ENCODE measurements at places on chromosomes 3 and 15.

GRCh38 chr3:42507761-42508335 lies 5.4 kb downstream of the VIPR1 start:
- no peak for DNase-seq

- no peak for DNase-seq
Observed at GRCh38 chr3:69058180-69058946, 6.2 kb upstream of the TMF1 start.

DNA sequence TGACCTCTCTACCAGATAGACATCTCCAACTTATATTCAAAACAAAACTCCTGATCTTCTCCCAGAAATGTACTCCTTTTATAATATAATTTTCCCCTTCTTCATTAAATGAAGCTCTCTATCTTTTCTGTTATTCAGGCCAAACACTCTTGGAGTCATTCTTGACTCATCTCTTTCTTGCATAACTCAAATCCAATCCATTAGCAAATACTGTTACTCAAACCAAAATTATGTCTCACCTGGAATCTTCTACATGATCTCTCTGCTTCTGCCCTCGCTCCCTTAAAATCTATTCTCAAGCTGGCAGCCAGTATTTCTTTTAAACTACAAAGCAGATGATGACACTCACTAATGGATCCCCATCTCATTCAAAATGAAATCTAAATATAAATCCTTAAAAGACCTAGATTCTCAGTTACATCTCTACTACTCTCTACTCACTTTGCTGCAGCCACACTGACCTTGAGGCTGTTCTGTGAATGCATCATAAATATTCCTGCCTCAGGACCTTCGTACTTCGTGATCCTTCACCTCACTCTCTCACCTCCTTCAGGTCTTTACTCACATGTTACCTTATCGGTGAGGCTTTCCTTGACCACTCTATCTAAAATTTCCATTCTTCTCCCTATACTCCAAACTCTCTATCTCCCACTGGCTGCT lies 160.9 kb downstream of the TBC1D5 start:
- no peak for DNase-seq

GRCh38 chr3:65314269-65314668 lies 626.5 kb upstream of the ADAMTS9 start:
- no peak for DNase-seq

DNA sequence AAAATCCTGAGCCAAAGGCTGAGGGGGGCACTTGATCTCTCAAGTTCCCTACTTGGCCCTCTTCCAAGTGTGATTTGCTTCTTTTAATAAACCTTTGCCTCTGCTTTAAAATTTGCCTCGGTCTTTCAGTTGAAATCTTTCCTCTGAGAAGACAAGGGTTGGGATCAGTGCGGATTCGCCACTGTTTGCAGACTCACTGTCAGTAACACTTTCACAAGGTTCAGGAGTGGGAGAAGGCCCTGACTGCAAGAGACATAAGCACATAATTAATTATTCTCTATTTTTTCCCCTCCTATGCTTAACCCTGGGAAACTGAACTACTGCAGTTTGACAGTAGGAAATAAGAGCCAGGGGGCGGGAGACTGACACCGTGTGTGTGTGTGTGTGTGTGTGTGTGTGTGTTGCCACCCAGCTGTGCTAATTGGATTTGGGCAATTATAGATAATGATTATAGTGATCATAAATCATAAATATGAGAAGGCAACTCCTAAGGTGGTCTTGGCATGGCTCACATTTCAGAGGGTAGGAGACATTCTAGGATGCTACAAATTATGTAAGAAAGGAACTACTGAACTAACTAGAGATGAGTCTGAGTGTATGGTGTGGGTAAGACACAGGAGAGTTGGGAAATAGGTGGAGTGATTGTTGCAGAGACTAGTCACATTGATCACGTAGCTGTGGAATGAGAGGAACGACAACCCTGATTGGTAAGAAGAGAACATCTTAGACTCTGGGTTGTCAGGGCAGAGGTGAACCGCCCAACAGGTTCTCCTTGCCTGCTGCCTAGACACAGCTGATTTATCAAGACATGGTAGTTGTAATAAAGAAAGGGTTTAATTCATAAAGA lies 5.5 kb upstream of the ZNF662 start:
- DNase-seq: peak; percentile 21

GRCh38 chr3:187678726-187679268 lies 8.6 kb upstream of the SST start:
- peak; percentile 9 for DNase-seq

- no peak for DNase-seq
Observed at GRCh38 chr3:71998995-71999673, 214.2 kb upstream of the PROK2 start.

DNA sequence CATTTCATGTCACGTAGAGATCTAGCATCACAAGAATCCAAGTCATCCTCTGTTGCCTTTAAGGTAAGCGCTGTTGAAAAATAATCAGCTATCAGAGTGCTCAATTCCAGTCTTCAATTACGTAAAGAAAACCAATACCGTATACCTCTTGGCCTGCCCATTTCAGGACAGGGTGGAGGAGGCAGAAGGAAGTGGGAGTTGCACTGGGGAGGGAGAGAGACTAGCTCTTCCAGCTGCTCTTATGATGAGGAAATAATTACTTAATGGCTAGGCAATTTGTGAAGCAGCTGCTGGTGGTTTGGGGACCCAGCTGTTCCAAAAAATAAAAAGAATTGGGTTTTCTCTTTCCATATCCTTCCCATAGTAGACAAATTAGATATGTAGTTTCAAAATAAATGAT lies 365.8 kb upstream of the MCTP2 start:
- peak; percentile 48 for DNase-seq

DNA sequence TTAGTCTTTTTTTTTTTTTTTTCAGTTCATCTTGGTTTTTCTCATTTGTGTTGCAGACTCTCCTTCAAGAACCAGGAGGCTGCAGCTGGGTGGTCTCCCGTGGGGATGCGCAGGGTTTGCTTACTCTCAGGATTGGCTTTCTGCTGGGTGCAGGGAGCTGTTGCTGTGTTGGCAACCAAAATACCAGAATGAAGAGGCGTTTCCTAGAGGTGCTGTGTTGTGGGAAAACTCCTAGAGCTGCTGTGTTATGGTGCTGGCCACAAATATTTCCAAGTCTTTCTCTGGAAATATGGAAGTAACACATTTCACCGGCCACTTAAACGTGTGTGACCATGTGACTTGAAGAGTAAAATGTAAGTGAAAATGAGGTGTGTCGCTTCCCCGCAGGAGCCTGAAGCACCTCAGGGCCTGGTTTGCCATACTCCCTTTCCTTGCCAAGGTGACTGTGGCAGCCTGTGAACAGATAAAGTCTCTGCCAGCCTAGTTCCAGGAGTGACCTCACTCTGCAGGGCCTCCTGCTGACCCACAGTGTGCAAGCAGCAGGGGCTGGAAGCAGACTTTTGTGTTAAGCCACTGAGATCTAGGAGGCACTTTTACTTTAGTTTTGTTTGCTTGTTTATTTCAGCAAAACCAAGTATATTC lies 258.9 kb downstream of the ADAMTS17 start:
- no peak for DNase-seq

DNA sequence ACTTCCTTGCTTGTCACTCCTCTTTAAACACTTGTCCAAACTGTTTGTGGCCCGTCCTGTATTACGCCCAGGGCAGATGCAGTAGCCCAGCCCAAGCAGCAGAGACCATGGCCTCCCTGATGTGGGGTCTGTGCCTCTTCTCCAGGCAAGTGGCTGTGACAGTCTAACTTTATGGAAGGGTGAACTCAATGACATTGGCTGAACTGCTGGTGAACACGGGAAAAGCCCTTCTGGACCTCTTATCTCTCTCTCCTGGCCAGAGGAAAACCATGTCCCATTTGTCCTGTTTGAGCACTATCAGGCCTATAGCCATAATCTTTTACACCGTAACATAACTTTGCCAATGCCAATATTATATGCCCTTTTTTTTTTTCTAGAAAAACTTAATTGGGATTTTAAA lies 67.6 kb downstream of the SMAD3 start:
- no peak for DNase-seq

GRCh38 chr3:175287361-175287963 lies 428.3 kb downstream of the NAALADL2 start:
- DNase-seq: no peak

DNA sequence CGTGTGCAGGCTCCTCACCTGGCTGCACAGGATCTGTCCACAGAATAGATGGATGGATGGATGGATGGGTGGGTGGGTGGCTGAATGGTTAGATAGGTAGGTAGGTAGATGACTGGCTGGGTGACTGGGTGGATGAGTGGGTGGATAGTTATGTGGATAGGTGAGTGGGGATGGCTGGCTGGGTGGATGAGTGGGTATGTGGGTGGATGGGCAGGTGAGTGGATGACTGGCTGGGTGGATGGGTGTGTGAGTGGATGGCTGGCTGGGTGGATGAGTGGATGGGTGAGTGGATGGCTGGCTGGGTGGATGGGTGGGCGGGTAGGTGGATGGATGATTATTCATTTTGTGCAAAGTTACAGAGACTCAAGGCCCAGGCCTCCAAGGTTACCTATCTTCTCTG lies 172.9 kb upstream of the CTDSPL start:
- no peak for DNase-seq

- DNase-seq: no peak
Observed at GRCh38 chr3:133884887-133885711, 10.6 kb downstream of the RAB6B start.

GRCh38 chr3:50380405-50381085 lies 21.2 kb upstream of the TMEM115 start:
- no peak for DNase-seq

DNA sequence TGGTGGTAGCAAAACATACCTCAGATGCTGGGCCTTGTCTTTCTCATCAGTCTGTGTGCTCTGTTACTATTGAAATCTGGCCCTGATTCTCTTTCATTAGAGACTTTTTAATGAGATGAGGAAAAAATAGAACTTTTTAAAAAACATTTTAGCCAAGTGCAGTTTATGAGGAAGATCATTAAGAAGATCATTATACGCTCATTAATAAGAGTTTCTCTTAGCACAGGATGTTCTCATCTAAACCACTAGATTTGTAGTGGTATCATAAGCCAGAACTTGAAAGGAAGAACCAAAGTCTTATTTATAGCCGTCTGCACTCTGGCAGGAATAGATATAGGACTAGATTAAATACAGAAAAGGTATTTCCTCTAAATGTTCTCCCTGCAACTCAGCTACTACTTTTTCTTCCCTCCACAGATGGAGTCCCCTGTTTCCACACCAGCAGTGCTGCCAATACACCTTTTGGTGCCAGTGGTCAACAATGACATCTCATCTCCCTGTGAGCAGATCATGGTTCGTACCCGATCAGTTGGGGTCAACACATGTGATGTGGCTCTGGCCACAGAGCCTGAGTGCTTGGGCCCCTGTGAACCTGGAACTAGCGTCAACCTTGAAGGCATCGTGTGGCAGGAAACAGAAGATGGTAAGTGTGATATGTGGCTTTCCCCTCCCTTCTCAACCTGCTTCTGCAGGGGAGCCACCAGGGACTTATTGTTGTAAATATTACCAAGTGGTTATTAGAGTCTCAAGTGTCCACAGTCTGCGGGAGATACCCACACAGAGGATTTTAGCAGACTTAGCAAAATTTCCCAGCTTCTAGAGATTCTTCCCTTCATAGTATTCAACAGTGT lies 152.8 kb downstream of the RBPMS2 start:
- DNase-seq: no peak

DNA sequence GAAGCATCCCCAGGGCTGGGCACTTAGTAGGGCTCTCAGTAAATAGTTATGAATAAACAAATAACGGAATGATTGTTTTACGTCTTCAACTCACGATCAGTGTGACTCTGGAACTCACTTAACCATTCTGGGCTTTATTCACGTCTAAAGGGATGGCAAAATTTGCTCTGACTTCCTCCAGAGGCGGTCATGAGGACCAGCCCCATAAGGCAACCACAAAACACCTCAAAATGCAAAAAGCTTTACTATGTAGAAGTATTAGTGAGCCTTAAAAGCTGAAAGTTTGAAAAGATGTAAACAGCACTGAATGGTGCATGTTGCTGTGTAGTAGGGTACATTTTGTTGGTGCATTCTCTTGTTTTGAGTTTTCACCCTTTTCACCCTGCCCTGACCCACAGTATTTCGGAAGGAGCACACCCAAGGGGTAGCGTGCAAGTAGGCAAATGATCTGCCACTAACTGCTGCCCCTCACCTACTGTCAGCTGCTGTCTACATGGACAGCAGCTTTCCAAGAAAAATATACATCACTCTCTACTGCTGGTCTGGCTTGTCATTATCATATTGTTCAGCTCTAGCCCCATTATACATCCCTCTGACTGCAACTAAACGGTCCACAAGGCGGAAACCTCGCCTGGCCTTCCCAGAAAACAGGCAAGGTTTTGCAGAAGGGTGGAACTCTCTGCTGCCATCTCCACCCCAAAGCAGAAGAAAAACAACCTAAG lies 308.5 kb upstream of the PROK2 start:
- no peak for DNase-seq

GRCh38 chr15:50234764-50235163 lies 30.8 kb downstream of the HDC start:
- DNase-seq: no peak

GRCh38 chr15:99504823-99505551 lies 60.8 kb upstream of the MEF2A start:
- peak; percentile 54 for DNase-seq

- no peak for DNase-seq
Observed at GRCh38 chr15:95277266-95277665, 1045.9 kb downstream of the MCTP2 start.

DNA sequence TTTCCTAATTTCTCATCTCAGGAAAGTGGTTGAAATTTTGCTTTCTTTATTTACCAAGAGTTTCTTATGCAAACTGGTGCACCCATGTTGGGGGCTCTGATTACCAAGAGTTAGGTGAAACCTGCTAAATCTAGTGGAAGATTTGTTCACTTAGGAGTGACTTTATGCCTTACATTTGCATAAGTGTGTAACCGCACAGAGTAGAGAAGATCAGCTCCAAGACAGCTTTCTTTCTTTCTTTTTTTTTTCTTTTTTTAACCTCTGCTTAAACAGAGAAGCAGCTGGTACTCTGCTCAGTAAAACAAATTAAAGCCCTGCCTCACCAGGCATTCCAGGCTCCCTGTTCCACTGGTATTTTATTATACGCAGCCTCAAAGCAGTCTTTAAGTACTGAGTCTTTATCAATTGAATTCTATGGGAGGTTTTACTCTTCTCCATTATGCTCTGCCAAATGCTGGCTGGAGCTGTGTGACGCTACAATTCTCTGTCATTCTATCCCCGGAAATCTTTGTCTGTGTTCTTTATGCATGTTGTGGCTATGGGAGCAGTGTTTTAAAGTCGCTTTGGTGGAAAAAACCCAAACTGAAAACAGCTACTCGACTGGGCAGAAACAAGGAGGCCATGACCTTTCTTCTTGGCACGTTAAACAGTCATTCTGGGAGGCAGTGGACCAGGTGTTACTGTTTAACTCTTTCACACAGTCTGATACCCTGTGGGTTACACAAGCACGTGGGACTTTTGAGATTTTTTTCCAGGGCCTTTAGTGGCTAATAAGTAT lies 55.2 kb upstream of the GBE1 start:
- no peak for DNase-seq

GRCh38 chr3:65573548-65574116 lies 465.1 kb downstream of the MAGI1 start:
- DNase-seq: no peak

DNA sequence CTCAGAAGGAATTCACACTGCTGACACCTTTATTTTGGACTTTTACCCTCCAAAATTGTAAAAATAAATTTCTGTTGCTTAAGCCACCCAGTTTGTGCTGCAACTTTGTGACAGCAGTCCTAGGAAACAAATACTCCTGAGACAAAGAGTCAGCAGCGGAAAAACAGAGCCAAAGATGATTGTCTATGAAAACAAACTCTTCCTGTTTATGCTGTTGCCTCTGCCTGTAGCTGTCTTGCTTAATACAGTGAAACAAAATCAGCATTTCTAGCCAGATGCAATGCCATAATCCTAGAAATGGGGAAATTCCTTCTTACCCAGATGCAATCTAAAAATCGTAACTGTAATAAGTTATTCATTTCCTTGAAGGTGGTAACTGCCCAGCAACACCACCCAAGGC lies 387.5 kb upstream of the ATP11B start:
- no peak for DNase-seq
